NCI-H345 (cell line): ENCODE measurements at places on chromosomes 11 and 22.

DNA sequence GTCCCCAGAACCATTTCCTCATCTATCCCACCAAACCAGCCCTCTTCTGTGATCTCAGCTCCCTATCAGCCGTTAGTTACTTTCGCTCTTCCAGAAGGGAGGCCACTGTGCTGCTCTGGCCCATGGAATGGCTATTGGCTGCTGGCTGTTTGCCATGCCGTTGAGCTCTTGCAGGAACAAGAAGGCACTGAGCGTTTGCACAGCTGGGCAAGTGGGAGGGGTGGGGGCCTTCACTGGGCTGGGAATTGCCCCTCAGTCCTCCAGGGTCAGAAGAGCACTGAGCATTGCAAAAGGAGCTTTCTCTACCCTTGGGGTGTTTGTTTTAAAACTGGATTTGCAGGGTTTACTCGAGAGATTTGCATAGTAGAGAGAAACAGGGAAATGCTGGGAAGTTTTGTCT, 129.0 kb upstream of the PARVA start:
- DNase-seq, result peak; percentile 96

GRCh38 chr11:76806131-76806530, 23.0 kb downstream of the TSKU start:
- DNase-seq, result no peak

- DNase-seq, result no peak
Measured at GRCh38 chr11:15697437-15698236, 582.9 kb downstream of the INSC start.

DNA sequence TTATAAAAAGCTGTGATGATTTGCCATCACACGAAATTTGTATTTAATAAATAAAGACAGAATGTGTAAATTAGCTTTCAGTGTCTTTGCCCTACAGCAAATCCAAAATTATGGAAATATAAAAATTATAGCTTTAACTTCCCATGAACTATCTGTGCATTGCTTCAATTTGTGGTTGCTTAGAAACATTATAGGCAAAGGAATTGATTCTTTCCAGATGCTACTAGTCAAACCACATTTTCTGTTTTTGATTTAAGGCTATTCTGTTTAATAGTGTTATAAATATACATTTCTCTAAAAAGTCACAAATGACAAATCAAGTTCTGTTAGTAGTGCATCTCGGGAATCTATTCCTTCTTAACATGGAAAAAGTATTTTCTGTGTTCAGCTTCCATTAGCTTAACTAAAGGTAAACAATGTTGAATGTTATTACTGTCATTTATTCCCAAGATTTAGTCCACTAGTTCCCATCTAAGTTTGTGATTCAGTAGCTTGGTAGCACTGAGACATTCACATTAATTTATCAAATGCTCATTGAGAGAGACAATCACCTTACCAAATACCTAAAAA, 1086.3 kb upstream of the CCDC90B start:
- DNase-seq, result no peak
